Fibroblast of upper back skin (primary cell): ENCODE measurements at places on chromosomes 3 and 15.

DNA sequence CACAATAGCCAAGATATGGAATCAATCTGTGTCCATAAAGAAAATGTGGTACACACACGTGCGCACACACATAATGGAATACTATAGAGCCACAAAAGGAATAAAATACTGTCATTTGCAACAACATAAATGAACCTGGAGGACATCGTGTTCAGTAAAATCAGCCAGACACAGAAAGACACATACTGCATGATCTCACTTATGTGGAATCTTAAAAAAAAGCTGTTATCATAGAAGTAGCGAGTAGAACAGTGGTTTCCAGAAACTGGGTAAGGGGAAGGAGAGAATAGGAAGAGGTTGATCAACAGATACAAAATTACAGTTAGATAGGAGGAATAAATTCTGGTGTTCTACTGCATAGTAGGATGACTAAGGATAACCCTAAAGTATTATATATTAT lies 11.1 kb downstream of the ATOSA start:
- DNase-seq = peak; percentile 7

DNA sequence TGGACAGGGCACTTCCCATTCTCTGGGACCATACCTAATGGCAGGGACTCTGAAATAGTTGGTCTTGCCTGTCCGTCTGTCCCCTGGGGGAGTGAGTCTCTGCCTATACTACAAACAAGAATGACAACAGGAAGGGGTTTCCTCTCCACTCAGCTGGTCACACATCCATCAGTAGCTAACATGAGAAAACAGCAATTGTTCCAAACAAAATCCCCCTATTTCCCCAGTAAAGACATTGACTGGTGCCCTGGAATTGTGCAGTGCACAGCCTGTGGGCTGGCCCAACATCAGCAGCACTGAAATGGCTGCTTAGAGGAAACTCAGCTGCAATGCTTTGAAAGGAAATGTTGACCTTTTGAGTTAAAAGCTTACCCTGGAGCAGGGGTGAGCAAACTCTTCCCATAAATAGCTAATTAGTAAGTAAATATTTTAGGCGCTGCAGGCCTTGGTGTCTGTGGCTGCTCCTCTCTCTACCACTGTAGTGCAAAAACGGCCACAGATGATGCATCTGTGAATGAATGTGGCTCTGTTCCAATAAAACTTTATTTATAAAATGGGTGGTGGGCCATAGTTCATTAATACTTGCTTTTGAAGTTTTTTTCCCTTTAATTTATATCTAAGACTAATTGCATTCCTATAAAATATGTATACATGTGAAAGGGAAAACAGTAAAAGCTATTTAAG lies 174.3 kb downstream of the KLF13 start:
- no peak for DNase-seq

DNA sequence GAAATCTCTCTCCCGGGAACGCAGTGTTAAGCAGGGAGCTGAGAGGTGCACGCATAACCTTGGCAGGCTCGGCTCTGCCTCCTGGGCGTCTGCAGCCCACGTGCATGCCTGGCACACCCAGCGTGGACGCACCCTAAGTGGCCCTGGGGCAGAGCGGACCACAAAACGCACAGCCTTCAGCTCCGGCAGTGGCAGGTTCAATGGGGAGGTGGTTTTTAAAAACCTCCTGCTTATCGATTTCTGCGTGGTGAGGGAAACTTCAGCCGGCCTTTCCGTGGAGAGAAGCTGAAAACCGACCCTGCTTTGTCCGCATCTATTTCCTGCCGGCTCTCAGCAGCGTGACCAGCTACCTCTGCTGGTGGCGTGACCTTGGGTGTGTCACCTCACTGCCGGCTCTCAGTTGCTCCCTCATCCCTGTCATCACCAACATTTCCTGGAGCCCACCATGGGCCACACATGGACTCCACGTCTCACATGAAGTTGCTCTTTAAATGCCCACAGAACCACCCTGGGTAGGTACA lies 134.8 kb upstream of the MEF2A start:
- DNase-seq = no peak

GRCh38 chr3:32989171-32989570 lies 37.7 kb downstream of the CCR4 start:
- no peak for DNase-seq

DNA sequence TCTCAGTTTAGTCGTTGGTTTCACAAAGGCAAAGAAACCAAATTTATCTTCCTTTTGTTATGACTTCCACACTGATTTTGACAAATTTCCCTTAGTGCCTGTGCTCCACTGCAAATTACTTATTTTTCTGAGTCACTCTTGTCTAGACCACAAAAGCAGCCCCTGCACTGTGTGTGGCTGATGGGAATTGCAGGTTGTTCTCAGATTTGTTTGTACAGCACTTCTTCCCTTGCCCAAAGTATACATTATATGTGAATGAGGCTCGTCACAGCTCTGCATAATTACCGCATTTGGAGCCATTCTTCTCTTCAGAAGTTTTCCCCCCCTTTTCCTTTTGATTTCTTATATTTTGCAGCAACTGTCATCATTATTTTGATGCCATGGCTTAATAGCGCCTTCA lies 354.2 kb upstream of the IL12A start:
- peak; percentile 88 for DNase-seq

DNA sequence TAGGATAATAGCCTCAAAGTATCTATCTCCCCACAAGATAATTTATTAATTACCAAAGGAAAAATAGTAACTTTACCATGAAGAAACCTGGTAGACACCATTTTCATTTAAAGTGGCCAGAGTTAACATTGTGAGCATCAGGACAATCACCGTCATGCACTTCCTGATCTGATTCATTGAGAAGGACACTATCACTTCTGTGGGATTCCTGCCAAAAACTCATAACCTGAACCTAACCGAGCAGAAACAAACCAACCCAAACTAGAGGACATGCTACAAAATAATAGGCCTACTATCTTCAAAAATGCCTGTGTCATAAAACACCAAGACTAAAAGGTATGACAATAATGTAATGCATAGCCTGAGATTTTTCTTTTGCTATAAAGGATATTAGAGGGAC lies 39.0 kb downstream of the FSIP1 start:
- no peak for DNase-seq

DNA sequence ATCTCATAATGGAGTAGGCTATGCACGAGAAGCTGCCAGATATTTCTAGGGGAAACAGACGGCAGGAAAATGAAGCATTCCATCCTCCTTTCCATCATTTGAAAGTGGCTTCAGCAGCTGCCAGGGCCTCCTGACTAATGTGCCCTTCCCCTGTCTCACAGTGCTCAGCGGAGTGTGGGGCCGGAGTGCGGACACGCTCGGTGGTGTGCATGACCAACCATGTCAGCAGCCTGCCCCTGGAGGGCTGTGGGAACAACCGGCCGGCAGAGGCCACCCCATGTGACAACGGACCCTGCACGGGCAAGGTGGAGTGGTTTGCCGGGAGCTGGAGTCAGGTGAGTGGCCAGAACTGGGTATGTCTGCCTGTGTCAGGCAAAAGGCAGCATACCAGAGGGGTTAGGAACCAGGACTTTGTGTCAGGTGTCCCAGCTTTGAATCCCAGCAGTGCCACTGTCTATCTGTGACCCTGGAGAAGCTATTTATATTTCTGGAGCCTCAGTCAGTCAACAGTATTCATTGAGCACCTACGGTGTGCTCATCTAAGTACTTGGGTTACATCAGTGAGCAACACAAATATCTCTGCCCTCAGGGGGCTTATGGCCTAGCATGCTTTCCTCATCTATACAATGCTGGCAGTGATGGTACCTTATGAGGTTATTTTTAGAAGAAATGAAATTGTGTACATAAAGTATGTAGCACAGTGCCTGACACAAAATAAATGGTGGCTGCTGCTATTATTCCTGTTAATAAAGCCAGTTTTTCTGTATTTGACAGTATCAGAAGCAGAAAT lies 52.4 kb upstream of the NR2E3 start:
- no peak for DNase-seq

DNA sequence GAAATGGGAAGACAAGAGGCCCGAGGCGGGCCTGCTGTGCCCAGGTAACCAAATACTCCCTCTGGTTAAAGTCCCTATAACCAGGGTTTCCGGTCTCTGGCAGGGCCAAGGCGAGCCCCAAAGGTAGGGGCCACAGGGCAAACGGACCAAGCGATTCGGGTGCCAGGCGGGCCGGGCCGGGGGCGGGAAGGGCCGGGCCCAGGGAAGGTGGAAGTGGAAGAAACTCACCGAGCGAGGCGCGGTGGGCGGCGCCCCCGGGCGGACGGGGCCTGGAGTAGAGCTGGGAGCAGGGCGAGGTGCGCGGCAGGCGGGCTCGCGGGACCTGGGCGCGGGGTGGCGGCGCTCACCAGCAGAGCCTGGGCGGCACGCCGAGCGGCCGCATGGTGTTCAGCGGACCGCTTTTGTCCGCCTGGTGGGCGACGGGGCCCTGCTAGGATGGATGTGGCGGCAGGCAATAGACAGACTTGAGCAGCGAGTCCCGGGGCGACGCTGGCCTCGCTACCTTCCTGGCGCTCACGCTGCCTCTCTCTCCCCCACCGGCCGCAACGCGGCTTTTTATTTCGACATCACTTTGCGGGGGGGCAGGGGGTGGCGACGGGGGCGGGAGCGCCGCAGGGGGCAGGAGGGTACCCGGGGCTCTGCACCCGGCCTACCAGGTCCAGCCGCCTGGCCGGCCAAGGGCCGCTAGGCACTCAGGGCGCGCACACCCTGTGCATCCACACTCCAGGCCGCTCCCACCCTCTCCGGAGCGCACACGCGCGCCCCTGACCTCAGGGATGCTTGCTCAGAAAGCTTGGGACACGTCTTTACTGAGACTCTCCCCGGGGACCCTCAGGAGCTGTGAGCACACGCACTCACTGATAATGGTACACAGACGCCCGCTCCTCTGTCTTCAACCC lies at the start of gene GATA2:
TSS of gene GATA2 (minus strand) at position 531 of the 899 bp plus-strand sequence. CDS start 6,170 bp downstream, outside the sequence.
- no peak for DNase-seq

DNA sequence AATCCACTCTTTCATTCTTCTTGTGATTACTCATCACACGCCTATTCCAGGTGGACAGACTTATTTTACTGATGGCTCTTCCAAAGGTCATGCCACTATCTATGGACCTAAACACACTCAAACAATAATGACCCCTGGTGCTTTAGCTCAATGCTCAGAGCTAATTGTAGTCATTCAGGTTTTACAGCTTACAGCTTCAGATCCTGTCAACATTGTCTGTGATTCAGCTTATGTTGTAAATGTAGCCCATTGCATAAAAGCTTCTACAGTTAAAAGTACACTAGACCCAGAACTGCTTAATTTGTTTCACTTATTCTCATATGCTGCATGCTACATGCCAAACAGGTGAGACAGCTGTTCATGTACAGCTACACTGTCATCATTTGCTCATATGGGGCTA lies 49.2 kb downstream of the LSM3 start:
- DNase-seq = no peak

GRCh38 chr15:23038726-23039142 lies 635 bp downstream of the TUBGCP5 start:
- DNase-seq = peak; percentile 43

- DNase-seq = no peak
These were observed 432.8 kb downstream of the MAGI1 start for GRCh38 chr3:65605876-65606432.

DNA sequence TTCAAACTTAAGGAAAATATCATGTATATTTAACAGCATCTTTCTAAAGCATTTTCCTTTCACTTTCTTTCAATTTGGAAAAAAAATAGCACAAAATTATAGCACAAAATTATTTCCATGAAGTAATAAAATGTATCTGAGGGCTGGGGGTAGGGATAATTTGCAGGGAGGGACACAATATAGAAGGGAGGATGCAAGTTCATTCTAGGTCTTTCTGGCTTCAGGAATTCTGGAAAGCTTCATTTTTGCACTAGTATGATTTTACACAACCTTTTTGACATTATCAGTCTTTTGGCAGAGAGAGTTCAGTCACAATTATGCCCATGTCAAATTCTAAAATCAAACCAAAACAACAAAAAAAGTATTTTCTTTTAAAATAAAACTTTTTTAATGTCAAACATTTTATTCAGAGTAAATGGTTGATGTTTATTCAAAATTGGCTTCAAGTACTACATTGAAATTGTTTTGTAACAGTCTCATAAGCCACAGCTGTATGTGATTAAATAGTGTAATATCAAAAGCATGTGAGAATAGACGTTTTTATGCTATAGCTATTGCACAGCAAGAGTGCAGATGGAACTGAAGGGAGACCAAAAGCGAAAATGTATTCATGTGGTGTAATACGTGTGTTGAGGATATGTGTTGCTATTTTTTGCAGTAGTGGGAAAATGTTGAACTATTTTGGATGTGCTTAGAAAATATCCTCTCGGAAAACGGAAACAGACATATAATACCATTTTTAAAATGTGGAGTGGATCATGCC lies 5.8 kb downstream of the RBMS3 start:
- DNase-seq = peak; percentile 93

DNA sequence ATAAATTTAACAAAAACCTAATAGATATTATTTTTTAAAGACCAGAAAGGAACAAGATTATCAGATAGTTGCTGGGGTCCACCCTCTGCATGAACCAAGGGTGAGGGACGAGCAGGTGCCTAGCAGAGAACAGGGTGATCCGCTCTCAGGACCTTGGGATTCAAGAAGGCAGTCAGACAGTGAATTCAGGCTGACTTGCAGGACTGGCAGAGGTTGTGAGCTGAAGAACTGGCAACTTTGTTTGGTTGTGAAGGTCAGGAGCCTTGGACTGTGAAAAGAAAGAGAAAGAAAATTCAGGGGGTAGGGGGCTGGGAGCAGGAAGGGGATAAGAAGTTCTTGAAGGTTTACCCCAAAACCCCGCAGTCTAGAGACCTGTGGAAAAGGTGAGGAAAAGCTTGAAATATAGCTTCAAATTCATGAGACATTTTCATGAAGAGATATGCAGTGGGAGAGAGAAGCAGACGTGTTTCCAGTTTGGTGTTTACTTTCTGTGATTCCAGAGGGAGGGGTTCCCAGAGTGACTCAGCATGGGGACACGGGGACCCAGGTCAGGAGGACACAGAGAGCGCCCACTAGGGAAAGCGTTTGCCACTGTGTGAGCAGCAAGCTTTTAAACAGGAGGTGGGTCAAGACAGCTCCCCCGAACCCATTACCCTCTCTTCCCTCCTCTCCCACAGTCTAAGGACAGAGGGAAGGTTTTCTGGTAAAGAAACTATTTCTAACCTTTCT lies 217.2 kb upstream of the UMPS start:
- DNase-seq = no peak

GRCh38 chr15:42728560-42728959 lies 8.4 kb downstream of the CDAN1 start:
- DNase-seq = no peak

DNA sequence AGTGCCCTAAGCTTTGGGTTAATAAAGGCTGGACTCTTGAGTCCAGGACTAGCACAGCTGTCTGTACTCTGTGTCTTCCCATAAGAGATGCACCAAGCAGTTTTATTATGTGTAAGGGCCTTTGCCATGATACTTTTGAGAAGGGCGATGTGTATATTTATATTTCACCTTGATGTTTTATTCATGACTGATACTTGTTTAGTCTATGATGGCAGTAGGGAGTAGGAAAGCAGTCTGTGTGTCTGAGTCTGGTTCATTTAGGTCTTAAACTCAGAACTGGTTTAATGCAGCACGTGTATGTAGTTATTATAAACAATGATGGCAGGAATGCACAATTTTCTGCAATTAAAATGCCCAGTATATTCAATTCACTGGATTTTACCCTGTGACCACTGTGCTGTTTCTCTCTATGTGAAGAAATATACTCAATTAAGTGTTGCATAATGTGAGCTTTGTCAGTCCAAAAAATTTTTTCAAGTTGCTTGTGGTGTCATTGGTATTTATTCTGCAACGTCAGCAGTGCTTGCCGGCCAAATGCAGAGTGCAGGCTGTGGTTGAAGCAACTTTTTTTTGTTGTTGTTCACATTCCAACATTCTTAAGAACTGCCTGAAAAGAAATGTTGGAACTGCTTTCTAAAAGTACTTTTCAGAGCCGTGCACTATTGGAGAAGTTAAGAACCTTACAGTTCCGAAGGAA lies 423.7 kb upstream of the SEMA6D start:
- DNase-seq = peak; percentile 97
